ENCODE measurements at places on chromosomes 16 and 17.

GRCh38 chr17:64354824-64355535, 35.7 kb downstream of the PECAM1 start:
- H3K27ac ChIP-seq, result no peak overlapping the region
- no peaks in the 10 kb centered on the region for H3K4me1 ChIP-seq
- no peak overlapping the region for H3K4me3 ChIP-seq
- H3K36me3 ChIP-seq, result no peaks in the 10 kb centered on the region

- no peaks in the 10 kb centered on the region for H3K27me3 ChIP-seq
- H3K36me3 ChIP-seq, result no peaks in the 10 kb centered on the region
- H3K27ac ChIP-seq, result no peak overlapping the region
- no peak overlapping the region for H3K4me3 ChIP-seq
Measured at GRCh38 chr17:71548540-71549190, 572.2 kb upstream of the SOX9 start.

DNA sequence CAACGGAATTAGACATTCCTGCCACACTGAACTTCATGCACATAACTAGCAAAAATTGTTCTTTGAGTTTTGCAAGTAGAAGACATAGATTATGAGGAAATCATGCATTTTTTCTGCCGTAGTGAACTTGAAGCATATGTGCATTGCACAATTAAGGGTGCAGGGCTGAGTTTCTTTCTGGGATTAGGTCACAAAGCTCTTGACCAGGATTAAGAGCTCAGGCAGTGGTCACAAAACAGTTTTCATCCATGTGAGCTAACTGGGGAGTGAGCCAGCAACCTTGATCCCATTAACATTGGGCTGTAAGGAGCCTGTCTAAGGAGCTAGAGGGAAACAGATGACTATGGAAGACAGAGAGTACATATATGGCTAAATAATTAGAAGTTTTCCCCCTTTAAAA, 143.7 kb downstream of the PMP22 start:
- no peaks in the 10 kb centered on the region for H3K27me3 ChIP-seq
- no peak for DNase-seq
- 0 out of 2 replicates have a peak, but pooled peaks cover 4% of the 10 kb centered on the region for H3K4me1 ChIP-seq
- no peak overlapping the region for H3K4me3 ChIP-seq
- H3K36me3 ChIP-seq, result no peaks in the 10 kb centered on the region
- H3K27ac ChIP-seq, result no peak overlapping the region

GRCh38 chr17:79647456-79647915, 36.6 kb upstream of the RBFOX3 start:
- H3K36me3 ChIP-seq, result no peaks in the 10 kb centered on the region
- no peaks in the 10 kb centered on the region for H3K4me1 ChIP-seq
- no peak for DNase-seq
- H3K4me3 ChIP-seq, result no peak overlapping the region
- no peaks in the 10 kb centered on the region for H3K27me3 ChIP-seq

DNA sequence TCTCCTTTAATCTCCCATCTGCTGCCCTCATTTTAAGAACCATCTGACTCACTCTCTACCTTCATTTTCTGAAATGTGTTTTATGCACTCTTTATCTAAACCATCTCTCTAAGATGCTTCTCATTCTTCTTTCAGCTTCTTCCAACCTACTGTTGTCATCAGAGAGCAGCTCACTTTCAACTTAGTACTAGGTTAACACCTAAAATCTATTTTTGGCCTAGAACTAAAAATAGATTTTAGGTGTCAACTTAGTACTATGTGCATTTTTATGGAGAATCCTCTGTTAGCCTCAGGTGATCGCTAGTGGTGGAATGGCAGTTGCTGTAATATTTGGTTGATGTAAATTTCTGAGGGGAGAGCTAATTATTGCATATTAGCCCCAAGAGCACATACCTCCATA, 277.1 kb downstream of the KCNJ2 start:
- no peaks in the 10 kb centered on the region for H3K27me3 ChIP-seq
- H3K4me1 ChIP-seq, result peaks cover 14% of the 10 kb centered on the region
- H3K27ac ChIP-seq, result no peak overlapping the region
- H3K4me3 ChIP-seq, result no peak overlapping the region

GRCh38 chr16:68022278-68022727, 729 bp downstream of the DDX28 start:
- DNase-seq, result no peak
- H3K27me3 ChIP-seq, result no peaks in the 10 kb centered on the region
- no peaks in the 10 kb centered on the region for H3K36me3 ChIP-seq
- H3K27ac ChIP-seq, result peak overlapping the region; percentile 97

DNA sequence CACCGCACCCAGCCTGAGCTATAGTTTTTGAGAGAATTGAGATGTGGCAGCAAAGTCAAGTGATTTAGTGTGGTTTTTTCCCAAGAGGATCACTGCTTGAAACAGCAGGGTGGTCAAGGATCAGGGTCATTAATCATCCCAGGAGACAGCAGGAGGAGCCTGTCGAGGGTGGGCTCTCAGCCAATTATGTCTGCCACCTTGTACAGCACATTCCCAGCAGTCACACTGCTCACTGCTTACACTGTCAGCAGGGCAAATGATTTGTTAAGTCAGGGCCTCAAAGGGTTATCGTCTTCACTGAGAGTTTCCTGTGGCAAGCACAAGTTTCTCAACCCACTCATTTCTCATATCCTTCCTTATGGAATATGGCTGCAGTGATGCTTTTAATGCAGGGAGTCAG, 13.2 kb downstream of the B3GNT9 start:
- no peaks in the 10 kb centered on the region for H3K4me1 ChIP-seq
- no peak for DNase-seq
- no peak overlapping the region for H3K27ac ChIP-seq
- no peaks in the 10 kb centered on the region for H3K27me3 ChIP-seq

DNA sequence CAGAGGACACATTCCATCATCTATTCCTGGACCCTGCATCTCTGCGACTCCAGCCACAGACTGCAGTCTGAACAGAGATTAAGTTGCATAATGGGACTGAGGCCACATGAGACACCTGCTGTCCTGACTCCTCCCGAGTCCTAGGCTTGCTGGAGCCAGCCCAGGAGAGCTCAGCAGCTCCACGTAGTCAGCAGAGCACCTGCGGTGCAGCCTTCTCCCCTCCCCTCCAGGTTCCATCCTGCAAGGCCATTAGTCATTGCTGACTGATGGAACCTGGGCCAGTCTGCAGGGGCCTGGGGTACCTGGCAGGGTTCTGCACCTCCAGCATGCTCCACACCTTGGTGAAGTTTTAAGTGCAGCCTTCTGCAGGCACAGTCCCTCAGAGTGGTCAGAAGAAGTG, 76.7 kb downstream of the PLD6 start:
- no peak overlapping the region for H3K4me3 ChIP-seq
- H3K4me1 ChIP-seq, result no peaks in the 10 kb centered on the region
- no peak for DNase-seq
- H3K27ac ChIP-seq, result no peak overlapping the region
- H3K27me3 ChIP-seq, result no peaks in the 10 kb centered on the region
- no peaks in the 10 kb centered on the region for H3K36me3 ChIP-seq

DNA sequence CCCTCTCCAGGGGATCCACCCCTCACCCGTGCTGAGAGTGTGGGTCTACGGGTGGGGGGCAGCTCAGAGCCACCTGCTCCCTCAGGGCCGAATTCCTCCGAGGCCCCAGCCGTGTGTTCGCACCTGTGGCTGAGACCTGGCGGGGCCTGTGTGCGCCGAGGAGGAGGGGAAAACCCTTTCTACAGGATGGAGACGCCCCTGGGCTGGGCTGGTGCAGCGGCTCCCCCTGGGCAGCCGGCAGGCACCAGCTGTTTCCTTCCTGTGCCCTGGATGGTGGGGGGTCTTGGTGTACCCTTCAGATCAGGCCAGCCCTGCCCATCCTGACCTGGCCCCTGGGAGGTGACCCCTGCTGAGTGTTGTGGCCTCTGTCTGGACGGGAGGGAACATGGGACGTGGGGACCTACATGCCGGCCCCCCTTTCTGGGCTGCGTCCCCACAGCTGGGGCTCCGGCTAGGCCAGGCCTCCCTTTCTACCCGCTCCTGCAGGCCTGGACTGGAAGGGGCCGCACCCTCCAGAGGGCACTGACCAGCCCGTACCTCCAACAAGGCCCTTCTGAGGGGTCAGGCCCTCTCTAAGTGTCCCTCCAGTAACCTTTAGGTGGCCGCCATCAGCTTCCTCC, 28.3 kb upstream of the PABPN1L start:
- no peaks in the 10 kb centered on the region for H3K27me3 ChIP-seq
- no peak for DNase-seq
- no peak overlapping the region for H3K4me3 ChIP-seq
- H3K4me1 ChIP-seq, result no peaks in the 10 kb centered on the region

- no peak overlapping the region for H3K27ac ChIP-seq
- no peak overlapping the region for H3K4me3 ChIP-seq
- no peaks in the 10 kb centered on the region for H3K4me1 ChIP-seq
- 0 out of 2 replicates have a peak, but pooled peaks cover 6% of the 10 kb centered on the region for H3K36me3 ChIP-seq
- no peak for DNase-seq
Measured at GRCh38 chr16:52416888-52417287, 130.1 kb downstream of the TOX3 start.

DNA sequence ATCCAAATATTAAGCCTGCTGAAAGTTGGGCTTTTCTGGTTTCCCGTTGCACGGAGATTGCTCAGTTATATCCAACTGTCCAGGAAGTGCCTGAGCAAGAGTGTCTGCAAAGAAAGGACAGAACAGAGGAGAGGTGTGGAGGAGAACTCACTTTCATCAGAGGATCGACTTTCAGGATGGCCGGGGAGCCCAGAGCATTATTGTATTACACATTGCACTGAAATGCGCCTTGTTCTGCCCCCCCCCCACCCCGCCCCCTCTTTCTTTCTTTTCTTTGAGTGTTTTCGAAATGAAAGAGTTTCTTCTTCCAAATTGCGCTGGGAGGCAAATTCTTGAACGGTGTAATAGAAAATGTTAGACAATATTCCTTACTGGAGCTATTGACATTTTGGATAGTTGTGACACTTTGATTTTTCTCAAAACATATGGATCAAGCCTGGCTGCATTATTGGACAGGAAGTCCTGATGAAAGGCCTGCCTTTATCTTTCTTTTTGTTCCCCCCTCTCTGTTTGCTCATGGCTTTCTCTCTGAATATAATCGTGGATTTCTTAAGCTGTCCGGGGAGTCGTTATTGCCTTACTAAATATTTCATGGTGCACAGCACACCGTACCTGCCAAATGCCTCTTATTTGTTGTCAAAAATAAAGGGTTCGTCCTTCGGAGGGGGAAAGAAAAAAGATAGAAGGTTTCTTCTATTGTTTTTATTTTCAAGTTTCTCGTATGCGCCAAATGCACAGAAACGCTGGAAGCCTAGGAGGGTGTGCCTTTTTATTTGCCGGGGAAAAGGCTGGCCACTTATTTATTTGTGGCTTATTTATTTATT, 110.8 kb downstream of the IRX3 start:
- no peaks in the 10 kb centered on the region for H3K27me3 ChIP-seq
- H3K27ac ChIP-seq, result no peak overlapping the region

Measured in GM23338 (cell line).